ENCODE measurements at places on chromosomes 3 and 15. TPM values are rescaled to one million over a fixed set of nuclear protein-coding genes. Genes with fewer than 3 reads are reported as not detected.

DNA sequence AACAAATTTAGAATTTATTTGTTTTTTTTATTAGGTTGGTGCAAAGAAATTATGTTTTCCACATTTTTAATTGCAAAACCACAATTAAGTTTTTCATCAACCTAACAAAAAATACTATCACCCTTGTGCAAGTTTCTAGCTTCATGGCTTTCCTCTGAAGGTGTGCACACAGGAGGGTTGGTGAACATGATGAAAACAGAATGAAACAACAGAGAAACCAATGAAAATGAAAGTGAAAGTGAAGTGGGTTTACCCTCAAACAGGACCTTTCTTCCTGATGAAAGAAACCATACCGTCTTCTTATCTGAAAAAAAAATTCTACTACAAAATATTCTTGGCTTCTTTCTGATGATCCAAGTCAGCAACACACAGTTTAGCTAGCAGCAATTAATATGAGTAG, 71.9 kb upstream of the FEZF2 start:
- no peak for DNase-seq

DNA sequence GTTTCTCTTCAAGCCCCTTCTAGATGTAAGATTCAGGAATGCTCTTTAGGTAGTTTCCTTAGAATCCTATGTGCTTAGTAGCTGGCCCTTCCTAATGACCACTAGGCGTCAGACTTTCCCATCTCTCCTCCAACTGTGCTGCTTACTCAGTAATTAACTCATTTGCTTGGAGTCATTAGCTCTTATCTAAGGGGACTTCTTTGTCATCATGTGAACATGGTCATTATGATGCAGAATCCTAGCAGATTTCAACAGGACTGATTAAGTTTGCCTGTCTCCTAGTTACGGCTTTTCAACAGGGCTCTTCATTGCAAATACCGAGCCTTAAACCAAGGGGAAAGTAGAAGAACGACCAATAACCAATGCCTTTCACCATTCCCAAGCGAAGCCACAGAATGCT, 46.4 kb downstream of the GJD2 start:
- no peak for DNase-seq

DNA sequence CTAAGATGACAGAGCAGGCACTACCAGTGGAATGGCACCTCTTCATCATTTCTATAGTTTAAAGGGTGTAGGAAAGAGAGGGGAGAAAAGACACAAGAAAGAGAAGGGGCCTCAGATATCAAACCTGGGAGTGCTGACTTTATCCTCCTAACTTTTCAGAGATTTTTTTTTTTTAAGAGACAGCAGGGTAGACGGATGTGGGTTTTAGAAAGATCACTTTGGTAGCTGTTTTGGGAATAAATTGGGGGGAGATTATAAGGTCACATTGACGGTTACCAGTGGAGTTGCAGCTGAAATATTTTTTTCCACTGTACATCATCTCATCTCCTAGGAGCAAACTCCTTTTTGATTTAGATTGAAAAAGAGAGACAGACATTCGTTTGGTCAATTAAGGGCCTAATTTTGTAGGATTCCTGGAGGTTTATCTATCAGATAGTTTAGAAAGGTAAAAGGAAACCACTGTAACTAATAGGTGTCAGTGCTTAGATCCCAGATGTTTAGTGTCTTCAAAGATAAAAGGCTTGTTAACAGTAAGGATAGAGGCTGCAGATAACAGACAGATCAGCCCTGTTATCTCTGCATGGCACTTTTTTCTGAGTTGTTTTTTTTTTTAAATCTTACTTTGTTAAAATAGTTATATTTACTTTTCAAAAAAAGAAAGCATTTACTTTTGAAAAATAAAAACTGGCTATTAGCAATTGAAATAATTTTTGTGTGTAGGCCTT, 1057.0 kb downstream of the IGSF11 start:
- DNase-seq: no peak

DNA sequence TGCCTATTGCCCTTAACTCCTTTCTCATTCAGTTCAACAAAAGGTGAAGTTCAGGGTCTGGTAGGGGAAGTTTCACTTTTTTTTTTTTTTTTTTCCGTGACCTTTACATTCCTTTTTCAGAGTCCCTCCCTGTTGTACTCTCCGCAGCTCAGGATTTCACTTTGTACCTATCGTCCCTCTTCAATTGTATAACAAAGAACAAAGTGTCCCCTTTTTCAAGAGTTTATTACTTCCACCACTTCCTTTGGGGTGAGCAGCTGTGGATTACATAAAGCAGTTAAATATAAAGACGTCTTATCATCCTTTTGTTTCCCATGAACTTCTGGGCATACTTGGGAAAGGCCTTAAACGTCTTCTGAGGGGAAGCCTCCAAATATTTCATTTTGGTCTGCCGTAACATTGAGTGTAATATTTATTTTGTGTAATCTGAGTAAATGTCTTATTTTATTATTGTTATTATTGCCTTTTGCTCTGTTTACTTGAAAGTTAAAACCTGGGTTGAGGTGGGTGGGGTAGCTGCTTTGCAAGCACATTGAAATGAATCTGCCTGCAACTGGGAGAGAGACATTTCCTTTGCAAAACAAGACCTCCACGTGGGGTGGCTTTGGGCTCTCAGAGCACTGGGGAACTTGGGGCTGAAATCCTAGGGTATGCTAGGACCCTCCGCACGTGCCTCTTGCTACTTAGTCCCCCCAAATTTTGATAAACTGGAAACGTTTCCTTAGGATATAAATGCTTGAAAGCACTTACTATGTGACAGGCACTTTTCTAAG, 169.4 kb downstream of the MCTP2 start:
- DNase-seq: no peak

- peak; percentile 48 for DNase-seq
These were observed 190.7 kb upstream of the NDN start for GRCh38 chr15:23877502-23878412.

- no peak for DNase-seq
These were observed 69.2 kb upstream of the TBC1D5 start for GRCh38 chr3:17811646-17812045.

DNA sequence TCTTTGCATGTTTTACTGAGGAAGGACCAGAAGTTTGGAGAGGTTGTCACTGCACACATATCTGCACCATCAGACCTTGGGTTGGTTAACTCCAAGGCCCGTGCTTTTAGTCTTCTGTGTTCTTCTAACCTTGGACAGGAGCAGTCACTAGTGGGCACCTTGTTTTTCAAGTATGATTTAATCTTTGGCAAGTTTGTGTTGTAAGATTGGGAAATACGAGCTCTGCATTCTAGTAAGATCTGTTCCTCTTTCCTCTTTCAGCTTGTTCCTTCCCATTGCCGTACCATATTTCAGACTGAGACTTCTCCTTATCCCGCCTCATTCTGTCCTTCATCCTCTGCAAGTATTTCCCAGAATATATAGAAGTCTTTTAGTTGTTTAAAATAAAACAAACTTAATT, 5.1 kb downstream of the TMOD2 start:
- DNase-seq: no peak

DNA sequence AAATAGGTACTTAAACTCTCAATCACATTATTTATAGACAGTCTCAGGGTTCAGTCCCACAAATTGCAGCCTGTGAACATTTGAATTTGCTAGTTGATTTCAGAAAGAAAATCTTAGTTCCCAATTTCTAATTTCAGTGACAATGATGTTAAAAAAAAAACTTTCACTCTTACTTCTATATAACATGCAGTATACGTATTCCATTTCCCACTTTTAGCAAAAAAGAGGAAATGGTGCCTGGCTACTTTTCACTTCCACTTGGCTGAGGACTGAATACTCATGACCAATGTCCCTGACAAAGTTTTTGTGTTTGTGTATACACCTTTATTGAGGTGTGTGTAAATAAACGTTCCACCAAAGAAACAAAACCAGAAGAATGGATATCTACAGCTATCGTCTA, 32.1 kb upstream of the XCR1 start:
- DNase-seq: no peak

DNA sequence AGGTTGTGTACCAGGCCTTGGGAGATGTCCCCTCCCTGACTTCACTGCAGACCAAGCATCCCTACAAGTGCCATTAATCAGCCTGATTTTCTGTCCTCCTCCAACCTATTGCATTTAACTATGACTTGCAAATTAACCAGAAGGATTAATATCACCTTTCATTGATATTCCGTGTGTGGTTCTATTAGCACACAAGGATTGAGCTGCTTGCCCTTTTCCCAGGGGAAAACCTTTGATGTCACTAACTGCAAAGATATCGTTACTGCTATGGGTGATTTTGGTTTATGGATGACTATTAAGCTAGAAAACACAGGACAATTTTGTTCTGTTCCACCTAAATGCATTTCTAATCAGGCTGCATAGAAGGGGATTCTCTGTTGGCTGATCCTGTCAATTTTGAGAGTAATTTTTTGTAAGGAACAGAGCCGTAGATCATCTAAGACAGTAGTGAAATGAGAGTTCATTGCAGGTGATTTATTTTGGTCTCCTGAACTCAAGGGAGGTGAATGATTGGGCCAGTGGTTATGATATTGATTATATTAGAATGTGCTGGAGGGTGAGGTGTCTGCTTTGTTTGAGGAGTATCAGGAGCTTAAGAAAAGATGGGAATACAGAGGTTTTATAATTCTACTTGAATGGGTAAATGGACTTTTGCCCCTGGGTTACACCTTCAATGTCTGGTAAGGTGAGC, 177.5 kb upstream of the SNTN start:
- DNase-seq: no peak

GRCh38 chr3:129890125-129890524, 3.4 kb downstream of the TMCC1 start:
- no peak for DNase-seq

- peak; percentile 62 for DNase-seq
These were observed 41.2 kb upstream of the PIAS1 start for GRCh38 chr15:68012911-68013310.

DNA sequence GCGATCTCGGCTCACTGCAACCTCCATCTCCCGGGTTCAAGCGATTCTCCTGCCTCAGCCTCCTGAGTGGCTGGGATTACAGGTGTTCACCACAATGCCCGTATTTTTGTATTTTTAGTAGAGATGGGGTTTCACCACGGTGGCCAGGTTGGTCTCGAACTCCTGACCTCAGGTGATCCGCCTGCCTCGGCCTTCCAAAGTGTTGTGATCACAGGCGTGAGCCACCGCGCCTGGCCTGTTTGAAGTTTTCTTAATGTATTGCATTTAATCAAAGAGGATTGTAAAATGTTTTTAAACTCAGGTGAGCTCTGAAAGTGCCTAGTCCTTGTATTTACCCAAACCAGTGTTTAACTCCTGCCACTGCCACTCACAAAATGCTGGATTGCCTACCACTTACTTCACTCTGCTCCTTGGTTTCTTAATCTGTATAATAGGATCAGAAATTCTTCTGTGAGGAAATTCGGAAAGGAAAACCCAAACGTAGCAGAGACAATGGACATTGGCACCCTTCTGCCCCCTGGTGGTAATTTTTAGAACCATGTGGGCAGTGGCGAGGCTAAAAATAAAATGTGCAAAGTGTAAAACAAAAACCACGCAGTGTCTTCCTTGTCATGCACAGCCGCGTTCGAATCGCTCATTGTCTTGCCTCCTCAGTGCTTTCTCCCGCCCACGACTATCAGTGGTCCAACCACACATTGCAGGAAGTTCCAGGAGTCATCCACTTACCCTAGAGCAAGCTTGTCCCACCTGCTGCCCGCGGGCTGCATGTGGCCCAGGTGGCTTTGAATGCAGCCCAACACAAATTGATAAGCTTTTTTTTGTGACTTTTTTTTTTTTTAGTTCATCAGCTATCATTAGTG, 27.3 kb downstream of the CEP19 start:
- peak; percentile 69 for DNase-seq

- DNase-seq: no peak
These were observed 80.7 kb downstream of the SATB1 start for GRCh38 chr3:18344306-18345014.

DNA sequence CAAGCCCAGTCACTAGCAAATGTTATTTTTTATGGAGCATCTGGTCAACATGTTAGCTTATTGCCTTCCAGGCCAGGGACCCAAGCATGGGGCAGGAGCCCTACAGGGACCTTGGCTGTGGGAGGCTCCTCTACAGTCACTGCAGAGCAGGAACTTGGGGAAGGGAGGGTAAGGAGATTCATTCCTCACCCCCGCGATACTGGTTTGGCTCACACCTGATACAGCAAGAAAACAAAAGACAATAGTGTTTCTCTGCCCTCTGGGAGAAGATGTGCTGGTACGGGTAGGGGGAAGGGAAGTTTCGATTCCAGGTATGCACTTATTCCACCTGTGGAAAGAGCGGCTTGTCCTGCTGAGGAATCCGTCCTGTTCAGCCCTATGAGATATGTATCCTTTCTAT, 77.6 kb downstream of the SLC12A8 start:
- DNase-seq: no peak

- DNase-seq: no peak
These were observed 48.6 kb downstream of the NR1D2 start for GRCh38 chr3:23993556-23994243.

GRCh38 chr3:50327943-50328691, at the start of gene TUSC2:
Gene TUSC2 (minus strand): TSS chr3:50328223. CDS start chr3:50328099, 124 bp downstream.
- peak; percentile 98 for DNase-seq

- DNase-seq: no peak
These were observed 52.7 kb downstream of the NFKBIZ start for GRCh38 chr3:101902041-101902440.

- DNase-seq: no peak
These were observed 955.6 kb downstream of the ROBO1 start for GRCh38 chr3:78812166-78812565.

- DNase-seq: no peak
These were observed 27.9 kb upstream of the SLC25A36 start for GRCh38 chr3:140913728-140914127.

DNA sequence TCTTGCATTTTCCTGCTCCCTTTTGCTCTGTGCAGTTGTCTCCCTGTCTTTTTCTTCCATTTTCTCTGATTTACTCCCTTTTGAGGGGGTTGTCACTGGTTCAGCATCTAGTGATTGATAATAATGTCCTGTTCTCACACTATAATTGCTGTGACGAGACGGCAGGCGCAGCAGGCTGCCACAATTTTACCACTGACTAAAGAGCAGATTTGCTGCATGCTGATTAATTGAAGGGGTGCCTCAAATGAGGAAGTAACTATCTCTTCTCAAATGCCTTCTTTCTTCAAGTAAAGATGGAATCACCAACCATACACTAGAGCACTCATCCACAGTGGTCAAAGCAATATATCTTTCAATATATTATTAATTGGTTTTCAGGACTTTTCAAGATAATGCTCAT, 219.3 kb downstream of the CBLB start:
- no peak for DNase-seq

GRCh38 chr15:98924401-98925049, 83.1 kb downstream of the PGPEP1L start:
- DNase-seq: peak; percentile 31

DNA sequence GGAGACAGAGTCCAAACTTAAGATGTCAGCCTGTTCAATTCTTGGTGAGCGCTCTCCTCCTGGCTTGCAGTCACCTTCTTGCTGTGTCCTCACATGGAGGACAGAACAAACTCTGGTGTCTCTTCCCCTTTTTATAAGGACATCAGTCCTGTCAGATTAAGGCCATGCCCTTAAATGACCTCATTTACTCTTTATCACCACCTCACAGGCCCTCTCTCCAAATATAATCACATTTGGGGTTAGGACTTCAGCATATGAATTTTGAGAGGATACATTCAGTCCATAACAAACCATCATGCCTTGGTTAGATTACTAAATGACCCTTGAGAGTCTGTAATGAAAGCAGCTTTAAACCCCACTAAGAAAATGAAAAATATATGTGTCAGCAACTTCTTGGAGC, 175.2 kb downstream of the TAFA4 start:
- DNase-seq: no peak

Gene GHRL
- total RNA-seq: 2.2 TPM

Gene ACAP2
- total RNA-seq: 47.0 TPM

Gene VEPH1
- 3.1 TPM for total RNA-seq

Gene TMCO5A
- total RNA-seq: 0.14 TPM

Gene COL7A1
- total RNA-seq: 9.4 TPM

Gene TTC21A
- total RNA-seq: 13.4 TPM

Gene SEMA5B
- total RNA-seq: 1.7 TPM

Gene CHDH
- 46.4 TPM for total RNA-seq

Gene THRB
- 7.1 TPM for total RNA-seq
